A172 (cell line): ENCODE measurements at places on chromosomes 2 and 18. TPM values are rescaled to one million over a fixed set of nuclear protein-coding genes. Genes with fewer than 3 reads are reported as not detected.

The HNMT gene
- total RNA-seq = 22.6 and 32.8 TPM in 2 replicates

The HOXD8 gene
- total RNA-seq = 11.6 and 20.4 TPM in 2 replicates

The MC4R gene
- total RNA-seq = 2.7 and 3.9 TPM in 2 replicates

The LIPT1 gene
- total RNA-seq = 7.2 and 8.4 TPM in 2 replicates

The HOXD1 gene
- 0.34 TPM in 1 of 2 replicates, not detected in the other for total RNA-seq

The ADCYAP1 gene
- total RNA-seq = not detected in 2 replicates

The MAPK4 gene
- 0.05 and 0.07 TPM in 2 replicates for total RNA-seq

The VIL1 gene
- total RNA-seq = not detected in 2 replicates

The LRRC30 gene
- not detected in 2 replicates for total RNA-seq

The HAAO gene
- total RNA-seq = not detected in 2 replicates

The B3GNT7 gene
- 0.17 TPM in 1 of 2 replicates, not detected in the other for total RNA-seq

The PGAP1 gene
- total RNA-seq = 4.1 and 6.5 TPM in 2 replicates

The GALNT5 gene
- total RNA-seq = not detected in 2 replicates

The NMS gene
- total RNA-seq = not detected in 2 replicates

DNA sequence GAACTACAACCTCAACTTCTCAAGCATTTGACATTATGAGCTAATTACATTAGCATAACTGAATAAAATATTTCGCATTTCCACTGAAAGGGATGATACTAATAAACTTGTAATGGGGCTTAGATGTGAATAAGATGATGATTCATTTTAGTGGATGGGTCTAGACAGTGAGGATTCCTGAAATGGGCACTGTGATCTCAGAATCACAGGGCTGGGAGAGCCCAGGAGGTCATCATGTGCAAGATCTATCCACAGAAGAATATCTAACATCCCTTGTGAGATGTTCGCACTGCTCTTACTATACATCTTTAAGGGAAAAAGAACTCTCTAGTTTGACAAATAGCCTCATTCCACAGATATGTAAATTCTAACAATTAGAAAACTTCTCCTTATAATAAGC, 245.7 kb downstream of the DYM start:
- DNase-seq = no peak

- peak; percentile 79 for DNase-seq
Measured at GRCh38 chr2:85409845-85410583, at the start of gene CAPG. CAPG (minus strand) TSS chr2:85410366; CDS start chr2:85402145, 8,221 bp downstream.

DNA sequence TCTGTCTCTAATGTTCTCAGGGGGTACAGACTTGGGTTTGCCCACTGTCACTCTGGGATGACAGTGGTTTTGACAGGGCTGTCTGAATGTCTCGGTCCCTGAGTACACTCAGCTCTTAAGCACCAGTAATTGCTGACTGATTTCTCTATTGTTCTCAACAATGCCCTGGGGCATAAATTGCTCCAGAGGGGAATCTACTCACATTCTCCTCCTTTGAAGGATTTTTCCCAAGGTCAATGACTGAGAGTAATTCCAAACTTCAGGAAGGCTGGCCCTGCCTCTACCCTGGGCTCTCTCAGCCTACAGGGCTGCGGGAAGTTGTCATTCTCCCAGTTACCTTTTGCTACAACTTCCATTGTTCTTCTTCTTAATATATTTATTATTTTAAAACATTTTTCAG, 36.5 kb downstream of the MC2R start:
- no peak for DNase-seq

DNA sequence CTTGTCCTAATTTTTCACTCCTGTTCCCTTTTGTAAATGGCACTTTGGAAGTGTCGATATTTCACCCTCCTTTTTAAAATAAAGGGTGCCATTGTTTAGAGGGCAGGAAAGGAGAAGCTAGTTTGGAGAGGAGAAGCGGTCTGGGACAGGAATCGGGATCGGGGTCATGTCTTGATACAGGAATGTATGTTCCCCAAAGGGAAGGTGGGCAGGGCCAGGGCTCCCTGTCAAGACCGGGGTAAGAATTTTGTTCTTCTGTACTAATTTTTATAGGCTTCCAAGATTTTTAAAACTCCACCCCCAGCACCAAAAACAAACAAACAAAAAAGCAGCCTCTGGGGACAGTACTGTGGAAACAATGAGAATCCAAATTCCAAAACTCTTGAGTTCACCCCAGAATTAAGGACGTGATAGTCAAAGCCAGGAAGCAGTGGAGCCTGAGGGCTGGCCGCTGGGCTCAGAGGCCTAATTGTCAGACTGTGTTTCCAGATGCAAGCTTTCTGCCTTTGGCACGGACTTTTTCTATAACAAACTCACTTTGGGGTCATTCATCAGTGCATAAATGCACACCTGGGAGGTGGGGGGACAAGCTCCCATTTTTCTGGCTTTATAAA, 250.4 kb upstream of the SIX2 start:
- DNase-seq = no peak

DNA sequence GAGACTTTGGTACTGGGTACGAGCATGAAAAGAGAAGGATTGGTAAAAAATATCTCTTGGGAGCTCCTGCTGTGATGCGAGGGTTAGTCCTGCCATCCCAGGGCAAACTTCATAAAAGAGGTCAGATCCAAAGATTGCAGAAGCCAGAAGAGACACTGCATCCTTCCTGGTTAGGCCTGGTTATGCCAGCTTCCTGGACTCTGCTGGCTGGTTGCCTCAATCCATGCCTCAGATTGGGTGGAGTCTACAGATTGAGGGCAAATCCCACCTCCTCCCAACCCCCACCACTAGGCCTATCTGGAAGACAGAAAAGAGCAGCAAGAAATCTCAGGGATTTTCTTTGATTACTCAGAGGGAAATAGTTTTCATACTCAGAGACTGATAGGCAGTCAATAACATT, 5.3 kb upstream of the ACADL start:
- DNase-seq = no peak

GRCh38 chr2:101164021-101164420, 12.8 kb upstream of the TBC1D8 start:
- DNase-seq = no peak

DNA sequence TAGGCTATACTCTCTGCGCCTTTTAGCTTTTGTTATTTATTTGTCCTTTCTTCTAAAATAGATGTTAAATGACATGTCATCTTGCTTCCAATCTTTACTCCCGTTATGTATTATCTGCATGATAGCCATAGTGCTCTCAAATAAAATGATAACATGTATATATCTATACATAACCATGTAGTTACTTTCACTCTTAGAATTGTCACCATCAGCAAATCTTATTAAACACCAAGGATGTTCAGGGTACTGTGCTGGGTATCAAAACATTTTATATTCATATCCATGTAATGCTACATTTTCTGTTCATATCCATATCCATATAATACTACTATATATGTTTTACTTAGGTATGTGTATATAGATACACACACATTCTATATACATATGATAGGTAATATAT, 176.4 kb upstream of the CHST9 start:
- no peak for DNase-seq

GRCh38 chr2:72681016-72681995, 144.5 kb downstream of the EXOC6B start:
- no peak for DNase-seq

DNA sequence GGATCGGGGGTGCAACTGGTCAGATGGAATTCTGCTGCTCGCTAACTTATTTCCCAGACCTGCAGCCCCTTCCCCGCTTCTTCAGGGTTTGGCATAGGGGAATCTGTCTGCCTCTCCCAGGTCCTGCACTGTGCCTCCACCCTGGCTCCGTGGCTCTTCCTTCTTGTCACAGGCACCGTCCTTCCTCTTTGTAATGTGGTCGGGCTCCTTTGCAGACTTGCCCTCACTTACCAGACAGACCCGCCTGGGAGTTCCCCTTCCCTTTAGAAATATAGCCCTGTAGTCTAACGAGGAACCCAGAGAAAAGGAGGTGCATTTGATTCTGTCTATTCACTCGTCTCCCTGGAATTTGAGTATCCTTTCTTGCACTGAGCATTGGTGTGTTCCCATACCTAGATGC, 63.9 kb upstream of the PAX8 start:
- no peak for DNase-seq

GRCh38 chr2:210207929-210208328, 17.3 kb downstream of the ACADL start:
- DNase-seq = no peak

DNA sequence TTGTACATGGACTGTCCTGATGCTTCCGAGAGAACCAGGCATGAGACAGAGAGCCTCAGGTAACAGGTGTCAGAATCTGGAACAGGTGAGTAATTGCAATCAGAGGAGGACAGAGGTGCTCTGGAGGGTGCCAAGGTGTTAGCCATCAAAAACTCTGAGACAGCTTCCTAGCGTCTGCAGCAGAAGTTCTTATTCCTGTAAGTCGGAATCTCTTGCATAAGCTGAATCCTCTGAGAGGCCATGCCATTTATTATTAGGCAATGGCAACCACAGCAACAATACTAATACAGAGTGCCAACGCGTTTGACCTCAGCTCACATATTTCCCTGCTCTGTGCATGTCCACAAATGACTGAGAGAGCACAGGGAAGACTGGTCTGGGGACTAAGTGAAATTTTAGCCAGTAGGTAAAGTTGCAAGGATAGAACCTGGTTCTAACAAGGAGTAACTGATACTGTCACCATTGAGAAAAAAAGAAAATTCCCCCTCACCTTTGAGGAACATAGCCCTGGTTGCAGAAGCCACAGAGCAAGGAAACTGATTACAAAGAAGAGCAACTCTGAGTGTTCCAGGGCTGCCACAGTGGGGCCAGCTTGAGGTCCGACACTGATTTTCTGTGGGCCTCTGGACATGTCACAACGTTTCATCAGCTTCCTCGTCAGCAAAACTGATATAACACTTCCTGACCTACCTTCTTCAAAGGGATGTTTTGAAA, 55.1 kb upstream of the ACSL3 start:
- DNase-seq = no peak

- no peak for DNase-seq
Measured at GRCh38 chr18:4198956-4199355, 256.2 kb downstream of the DLGAP1 start.

DNA sequence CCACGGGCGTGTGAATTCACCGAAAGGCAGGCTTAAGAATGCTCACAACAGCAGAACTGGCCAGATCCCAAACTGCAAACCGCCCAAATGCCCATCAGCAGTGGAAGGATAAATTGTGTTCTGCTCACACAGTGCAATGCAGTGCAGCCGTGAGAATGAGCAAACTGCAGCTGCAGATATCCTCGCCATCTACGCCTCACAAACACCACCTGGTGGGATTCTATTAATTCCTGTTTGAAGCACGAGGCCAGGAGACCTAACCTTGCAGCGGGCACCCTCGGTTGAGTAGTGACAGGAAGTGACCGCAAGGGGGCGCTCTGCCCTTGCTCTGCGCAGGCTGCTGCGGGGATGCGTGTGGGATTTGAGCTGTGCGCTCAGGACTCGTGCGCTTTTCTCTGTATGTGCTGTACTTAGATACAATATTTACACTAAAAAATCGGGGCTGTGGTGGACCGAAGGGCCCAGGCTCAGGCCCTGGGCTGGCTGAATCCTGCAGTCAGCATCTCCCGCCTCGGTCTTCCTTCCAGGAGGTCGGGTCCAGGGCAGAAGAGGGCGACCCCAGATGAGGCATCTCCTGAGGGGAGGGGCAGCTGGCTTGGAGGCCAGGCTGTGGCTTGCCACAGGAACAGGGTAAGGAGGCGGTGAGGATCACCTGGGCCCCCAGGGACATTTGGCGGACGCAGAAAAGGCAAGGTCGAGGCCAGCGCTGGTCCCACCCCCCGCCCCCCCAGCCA, 19.8 kb upstream of the PDIA6 start:
- DNase-seq = peak; percentile 75

DNA sequence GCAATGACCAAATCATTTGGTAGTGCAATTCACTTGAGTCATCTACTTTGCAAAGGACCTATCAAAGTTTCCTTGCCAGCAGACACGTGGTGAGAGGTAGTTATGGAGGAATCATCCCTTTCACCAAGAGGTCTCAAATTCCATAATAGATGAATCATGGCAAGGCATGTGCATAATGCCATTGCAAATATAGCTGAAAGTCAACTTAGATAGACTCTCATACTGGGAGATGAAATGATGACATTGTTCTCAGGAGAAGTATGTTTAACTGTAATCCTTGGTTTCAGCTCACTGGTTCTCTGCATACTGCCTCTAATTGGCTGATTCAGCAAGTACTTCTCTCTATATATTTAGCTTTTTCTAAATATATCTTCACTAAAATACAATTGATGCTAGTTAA, 57.2 kb downstream of the CALCRL start:
- peak; percentile 92 for DNase-seq

DNA sequence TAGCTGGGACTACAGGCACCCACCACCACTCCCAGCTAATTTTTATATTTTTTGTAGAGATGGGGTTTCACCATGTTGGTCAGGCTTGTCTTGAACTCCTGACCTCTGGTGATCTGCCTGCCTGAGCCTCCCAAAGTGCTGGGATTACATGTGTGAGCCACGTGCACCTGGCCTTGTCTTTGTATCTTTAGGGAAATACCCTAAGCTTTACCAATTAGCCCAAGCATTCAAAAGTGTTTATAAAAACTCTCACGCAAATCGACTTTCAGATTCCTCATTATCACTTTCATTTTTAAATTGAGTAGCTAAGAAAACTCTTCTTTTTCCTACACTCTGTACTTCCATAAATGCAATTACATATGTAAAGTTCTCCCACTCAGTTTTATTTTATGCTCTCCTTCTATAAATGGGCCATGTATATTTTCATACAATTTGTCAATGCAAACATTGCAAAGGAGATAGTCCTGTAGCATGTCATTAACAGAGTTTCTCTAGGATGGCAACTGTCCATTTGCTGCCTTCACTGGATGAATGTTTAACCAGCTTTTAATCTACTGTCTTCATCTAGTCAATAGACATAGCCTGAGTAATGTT, 326.2 kb upstream of the LRATD1 start:
- DNase-seq = no peak

GRCh38 chr18:11963991-11964484, 17.3 kb upstream of the IMPA2 start:
- no peak for DNase-seq

- no peak for DNase-seq
Measured at GRCh38 chr2:46387292-46387691, 90.1 kb downstream of the EPAS1 start.
